ENCODE measurements at places on chromosomes 1 and 21. TPM values are rescaled to one million over a fixed set of nuclear protein-coding genes. Genes with fewer than 3 reads are reported as not detected.

The WNT9A gene
- total RNA-seq, result 4.1 TPM

The VPS26C gene
- 47.2 TPM for total RNA-seq

The TSPEAR gene
- not detected for total RNA-seq

The LCE2C gene
- not detected for total RNA-seq

The RCSD1 gene
- 0.98 TPM for total RNA-seq

The LRP8 gene
- total RNA-seq, result 12.8 TPM

The FMO4 gene
- 1.1 TPM for total RNA-seq

The OPTC gene
- not detected for total RNA-seq

The TNFRSF4 gene
- total RNA-seq, result 0.41 TPM

The KRTAP12-2 gene
- total RNA-seq, result not detected

The TINAGL1 gene
- total RNA-seq, result 3.9 TPM

GRCh38 chr1:226376300-226376699 lies 31.6 kb downstream of the PARP1 start:
- H3K4me3 ChIP-seq, result no peak overlapping the region
- H3K36me3 ChIP-seq, result peaks cover 66% of the 10 kb centered on the region
- peaks cover 2% of the 10 kb centered on the region for H3K4me1 ChIP-seq
- no peak overlapping the region for H3K27ac ChIP-seq
- no peaks in the 10 kb centered on the region for H3K27me3 ChIP-seq

DNA sequence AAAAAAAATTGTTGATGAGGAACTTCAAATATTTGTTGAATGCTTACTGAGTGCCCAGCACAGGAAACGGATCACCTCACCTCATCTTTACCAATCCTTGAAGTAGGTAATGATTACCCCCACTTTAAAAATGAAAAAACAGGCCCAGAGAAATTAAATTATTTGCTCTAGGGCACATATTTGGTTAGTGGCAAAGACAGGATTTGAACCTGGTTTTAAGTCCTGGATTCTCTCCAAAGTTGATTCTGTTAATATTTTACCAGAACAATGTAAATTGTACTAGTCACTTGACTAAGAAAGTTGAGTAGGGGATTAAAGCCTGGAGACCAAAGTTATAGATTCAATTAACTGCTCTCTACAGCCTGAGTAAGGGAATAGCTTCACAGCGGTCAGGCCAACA lies 97.9 kb downstream of the GIPC2 start:
- DNase-seq, result no peak
- H3K36me3 ChIP-seq, result no peaks in the 10 kb centered on the region
- H3K4me3 ChIP-seq, result no peak overlapping the region
- no peak overlapping the region for H3K27ac ChIP-seq
- H3K27me3 ChIP-seq, result no peaks in the 10 kb centered on the region
- H3K4me1 ChIP-seq, result no peaks in the 10 kb centered on the region

GRCh38 chr1:36107394-36107793 lies 17.6 kb downstream of the COL8A2 start:
- DNase-seq, result no peak
- H3K4me3 ChIP-seq, result no peak overlapping the region
- no peaks in the 10 kb centered on the region for H3K36me3 ChIP-seq
- H3K27me3 ChIP-seq, result no peaks in the 10 kb centered on the region
- peaks cover 23% of the 10 kb centered on the region for H3K4me1 ChIP-seq

- DNase-seq, result no peak
- peaks cover 27% of the 10 kb centered on the region for H3K4me1 ChIP-seq
- no peak overlapping the region for H3K4me3 ChIP-seq
- H3K27ac ChIP-seq, result no peak overlapping the region
These were observed 21.6 kb downstream of the ROR1 start for GRCh38 chr1:63795455-63795854.

GRCh38 chr1:167161242-167161641 lies 59.4 kb upstream of the POU2F1 start:
- H3K4me1 ChIP-seq, result peaks cover 8% of the 10 kb centered on the region
- H3K27me3 ChIP-seq, result no peaks in the 10 kb centered on the region
- no peak overlapping the region for H3K4me3 ChIP-seq

- peaks cover 2% of the 10 kb centered on the region for H3K4me1 ChIP-seq
- H3K4me3 ChIP-seq, result no peak overlapping the region
- H3K36me3 ChIP-seq, result no peaks in the 10 kb centered on the region
These were observed 373.7 kb downstream of the SRGAP2C start for GRCh38 chr1:121558514-121558913.

- no peaks in the 10 kb centered on the region for H3K36me3 ChIP-seq
- H3K4me1 ChIP-seq, result no peaks in the 10 kb centered on the region
- DNase-seq, result no peak
These were observed 38.6 kb downstream of the NFIA start for GRCh38 chr1:61120998-61121397.

DNA sequence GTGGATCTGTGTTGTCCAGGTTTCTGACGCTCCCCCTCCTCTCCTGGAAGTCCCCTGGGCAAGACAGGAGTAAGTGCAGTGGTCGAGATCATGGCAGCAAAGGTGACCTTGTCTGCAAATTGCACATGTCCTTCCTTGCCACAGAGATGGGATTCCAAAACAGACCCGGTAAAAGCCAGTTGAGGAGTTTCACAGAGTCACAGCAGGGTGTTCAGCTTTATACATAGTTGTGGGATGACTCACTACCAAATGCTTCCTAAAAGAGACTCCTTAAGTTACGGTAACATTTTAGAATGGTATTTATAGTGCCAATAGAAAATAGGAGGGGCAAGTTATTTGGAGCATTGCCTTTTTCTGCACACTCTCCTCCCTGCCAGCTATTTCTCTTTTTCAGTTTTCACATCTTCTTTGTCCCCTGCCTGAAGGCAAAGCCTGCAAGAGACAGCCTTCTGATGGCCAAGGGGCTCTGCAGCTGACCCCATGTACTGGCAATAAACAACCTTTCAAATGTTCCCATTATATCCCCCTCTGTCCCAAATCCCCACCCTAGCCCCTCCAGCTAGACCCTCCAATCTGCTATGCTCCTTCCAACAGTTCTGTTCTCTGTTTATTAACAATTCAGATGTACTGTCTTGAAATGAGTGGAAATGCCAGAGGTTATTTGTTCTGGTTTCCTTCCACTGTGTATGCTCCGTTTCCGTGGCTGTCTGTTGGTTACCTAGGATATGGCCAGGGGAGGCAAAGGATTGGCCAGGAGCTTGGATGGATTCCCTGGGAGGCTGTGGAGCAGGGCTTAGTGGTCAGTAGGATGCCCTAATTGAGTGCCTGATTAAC lies 115.0 kb downstream of the TGFB2 start:
- H3K36me3 ChIP-seq, result no peaks in the 10 kb centered on the region
- peak overlapping the region; percentile 28 for H3K4me3 ChIP-seq
- H3K27me3 ChIP-seq, result no peaks in the 10 kb centered on the region
- peak overlapping the region; percentile 69 for H3K27ac ChIP-seq
- peaks cover 41% of the 10 kb centered on the region for H3K4me1 ChIP-seq

GRCh38 chr1:67558449-67559193 lies 126.4 kb upstream of the GADD45A start:
- no peaks in the 10 kb centered on the region for H3K27me3 ChIP-seq
- no peak overlapping the region for H3K27ac ChIP-seq
- no peaks in the 10 kb centered on the region for H3K36me3 ChIP-seq
- H3K4me1 ChIP-seq, result peaks cover 9% of the 10 kb centered on the region

DNA sequence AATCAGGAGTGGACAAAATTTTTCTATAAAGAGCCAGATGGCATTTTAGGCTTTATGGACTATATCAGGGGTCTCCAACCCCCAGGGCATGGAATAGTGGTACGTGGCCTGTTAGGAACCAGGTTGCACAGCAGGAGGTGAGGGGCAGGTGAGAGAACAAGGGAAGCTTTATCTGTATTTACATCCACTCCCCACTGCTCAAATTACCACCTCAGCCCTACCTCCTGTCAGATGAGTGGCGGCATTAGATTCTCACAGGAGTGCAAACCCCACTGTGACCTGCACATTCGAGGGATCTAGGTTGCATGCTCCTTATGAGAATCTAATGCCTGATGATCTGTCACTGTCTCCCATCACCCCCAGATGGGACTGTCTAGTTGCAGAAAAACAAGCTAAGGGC lies 13.9 kb downstream of the PHTF1 start:
- H3K36me3 ChIP-seq, result peaks cover 19% of the 10 kb centered on the region
- H3K4me1 ChIP-seq, result peaks cover 10% of the 10 kb centered on the region
- H3K27ac ChIP-seq, result no peak overlapping the region
- H3K27me3 ChIP-seq, result no peaks in the 10 kb centered on the region
- no peak for DNase-seq

DNA sequence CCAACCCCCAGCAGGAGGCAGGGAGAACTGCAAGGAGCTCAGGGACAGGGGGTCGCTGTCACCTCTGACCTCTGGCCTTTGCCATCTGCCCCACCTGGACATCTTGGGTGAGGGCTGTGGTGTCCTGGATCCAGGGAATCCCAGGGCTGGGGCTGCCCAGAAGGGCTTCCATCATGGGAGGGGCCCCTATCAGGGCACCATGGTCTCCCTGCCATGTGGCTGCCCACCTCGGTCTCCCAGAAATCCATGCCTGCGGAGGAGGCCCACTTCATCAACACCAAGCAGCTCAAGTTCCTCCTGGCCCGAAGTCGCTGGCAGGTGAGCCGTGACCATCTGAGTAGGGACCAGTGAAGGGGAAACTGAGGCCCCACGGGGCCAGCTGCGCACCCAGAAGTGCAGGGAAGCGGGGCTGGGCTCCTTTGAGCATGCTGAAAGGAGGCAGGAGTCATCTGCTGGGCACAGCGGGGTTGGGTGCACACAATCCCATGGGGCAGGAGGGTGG lies 36.1 kb downstream of the TRIM11 start:
- DNase-seq, result no peak
- H3K4me3 ChIP-seq, result no peak overlapping the region
- no peaks in the 10 kb centered on the region for H3K4me1 ChIP-seq
- no peaks in the 10 kb centered on the region for H3K36me3 ChIP-seq
- no peaks in the 10 kb centered on the region for H3K27me3 ChIP-seq

GRCh38 chr1:225933072-225933471 lies 7.9 kb downstream of the LEFTY2 start:
- H3K27me3 ChIP-seq, result no peaks in the 10 kb centered on the region
- no peak overlapping the region for H3K27ac ChIP-seq
- H3K36me3 ChIP-seq, result no peaks in the 10 kb centered on the region
- no peak overlapping the region for H3K4me3 ChIP-seq
- H3K4me1 ChIP-seq, result no peaks in the 10 kb centered on the region

GRCh38 chr1:102886638-102887037 lies 221.7 kb downstream of the COL11A1 start:
- H3K4me3 ChIP-seq, result no peak overlapping the region
- DNase-seq, result no peak
- H3K27ac ChIP-seq, result no peak overlapping the region
- peaks cover under 1% of the 10 kb centered on the region for H3K4me1 ChIP-seq

DNA sequence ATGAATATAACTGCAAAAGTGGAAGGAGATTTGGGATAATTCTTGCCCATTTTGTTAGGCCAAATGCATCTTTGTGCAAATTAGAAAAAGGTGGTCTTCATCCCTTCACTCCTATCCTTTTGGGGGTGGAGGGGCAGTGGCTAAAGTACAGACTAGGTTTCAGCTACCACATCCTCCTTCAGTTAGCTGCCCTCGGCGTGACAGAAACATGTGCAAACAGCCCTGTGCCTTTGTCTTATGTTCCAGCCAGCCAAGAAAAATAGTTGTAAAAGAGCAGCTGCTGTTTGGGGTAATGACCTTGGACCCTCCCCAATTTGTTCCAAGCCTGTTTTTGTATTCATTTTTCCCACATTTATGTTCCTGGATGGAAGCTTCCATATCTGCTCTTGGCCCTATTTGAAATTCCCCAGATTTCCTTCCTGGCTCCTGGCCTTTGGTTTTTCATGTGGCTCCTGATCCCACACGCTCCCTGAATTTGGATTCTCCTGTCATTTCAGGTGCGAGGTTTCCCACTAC lies 8.3 kb upstream of the LGALS8 start:
- no peaks in the 10 kb centered on the region for H3K36me3 ChIP-seq
- H3K27ac ChIP-seq, result no peak overlapping the region
- DNase-seq, result no peak
- H3K4me3 ChIP-seq, result no peak overlapping the region

DNA sequence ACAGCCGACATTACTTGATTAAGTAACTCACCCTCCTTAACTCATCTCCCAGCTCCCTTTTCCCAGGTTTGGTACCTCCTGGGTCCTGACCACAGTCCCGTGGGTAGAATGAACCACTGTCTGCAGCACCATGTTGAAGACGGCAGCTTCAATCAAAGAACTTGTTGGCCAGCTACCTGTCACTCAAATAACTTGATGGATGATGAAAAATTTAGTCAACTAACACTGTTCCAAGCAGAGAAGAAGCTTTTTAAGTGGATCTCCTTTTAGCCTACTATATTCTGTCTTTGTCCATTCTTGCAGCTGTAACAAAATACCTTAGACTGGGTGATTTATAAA lies 138.4 kb upstream of the F3 start:
- H3K36me3 ChIP-seq, result no peaks in the 10 kb centered on the region
- no peak overlapping the region for H3K4me3 ChIP-seq
- DNase-seq, result no peak

- H3K4me3 ChIP-seq, result peak within 1 kb of the TSS; percentile 65
- peaks cover 24% of the 10 kb centered on the region for H3K4me1 ChIP-seq
- no peaks in the 10 kb centered on the region for H3K27me3 ChIP-seq
- H3K36me3 ChIP-seq, result no peaks in the 10 kb centered on the region
- H3K27ac ChIP-seq, result no peak within 1 kb of the TSS
These were observed at the start of gene RNF207 for GRCh38 chr1:6205849-6206519. RNF207 (plus strand) TSS chr1:6206119; CDS start chr1:6206536, 417 bp downstream.

- no peak for DNase-seq
- H3K36me3 ChIP-seq, result no peaks in the 10 kb centered on the region
- no peak overlapping the region for H3K27ac ChIP-seq
- no peaks in the 10 kb centered on the region for H3K27me3 ChIP-seq
- H3K4me1 ChIP-seq, result peaks cover 10% of the 10 kb centered on the region
These were observed 489 bp downstream of the ACOT11 start for GRCh38 chr1:54548389-54549044.

GRCh38 chr1:172108161-172108893 lies 267.0 kb downstream of the DNM3 start:
- no peak for DNase-seq
- H3K4me3 ChIP-seq, result no peak overlapping the region
- no peaks in the 10 kb centered on the region for H3K36me3 ChIP-seq
- H3K4me1 ChIP-seq, result no peaks in the 10 kb centered on the region
- no peak overlapping the region for H3K27ac ChIP-seq

GRCh38 chr1:239719642-239720258 lies 333.4 kb downstream of the CHRM3 start:
- peaks cover 7% of the 10 kb centered on the region for H3K27me3 ChIP-seq
- H3K36me3 ChIP-seq, result no peaks in the 10 kb centered on the region
- H3K27ac ChIP-seq, result no peak overlapping the region
- no peak for DNase-seq

GRCh38 chr1:200163911-200164310 lies 136.4 kb downstream of the NR5A2 start:
- no peak overlapping the region for H3K27ac ChIP-seq
- no peak for DNase-seq
- H3K27me3 ChIP-seq, result peaks cover 2% of the 10 kb centered on the region
- H3K4me3 ChIP-seq, result no peak overlapping the region

GRCh38 chr1:222697826-222698225 lies 14.5 kb downstream of the AIDA start:
- H3K36me3 ChIP-seq, result peaks cover 15% of the 10 kb centered on the region
- DNase-seq, result peak; percentile 47
- H3K27me3 ChIP-seq, result no peaks in the 10 kb centered on the region
- no peaks in the 10 kb centered on the region for H3K4me1 ChIP-seq

DNA sequence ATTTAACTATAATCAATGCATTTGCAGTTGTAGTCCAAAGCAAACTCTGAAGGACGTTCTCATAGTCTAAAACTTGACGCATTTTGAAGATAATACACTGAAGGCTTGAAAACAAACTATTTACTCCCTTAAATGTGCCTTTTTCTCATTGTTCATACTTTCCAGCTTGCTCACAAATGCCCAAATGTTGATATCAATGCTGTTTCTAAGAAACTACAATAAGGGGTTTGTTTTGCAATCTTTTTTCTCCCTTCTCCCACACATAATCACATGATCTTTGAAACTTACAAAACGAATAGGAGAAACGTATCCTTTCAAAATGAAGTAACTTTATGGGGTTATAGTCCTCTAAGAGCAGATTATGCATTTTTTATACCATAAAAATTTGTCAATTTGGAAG lies 508.7 kb downstream of the DPYD start:
- no peaks in the 10 kb centered on the region for H3K4me1 ChIP-seq
- H3K27ac ChIP-seq, result no peak overlapping the region
- no peaks in the 10 kb centered on the region for H3K36me3 ChIP-seq
- H3K4me3 ChIP-seq, result no peak overlapping the region
- H3K27me3 ChIP-seq, result no peaks in the 10 kb centered on the region

Measured in astrocyte (in vitro differentiated cells and primary cell).